ENCODE measurements at places on chromosomes 5 and 9. TPM values are rescaled to one million over a fixed set of nuclear protein-coding genes. Genes with fewer than 3 reads are reported as not detected.
A peak's percentile ranks its signal among the peaks of the same experiment; 100 is the strongest.

The NR5A1 gene
- not detected for total RNA-seq

The SELENOP gene
- 637 TPM for total RNA-seq

The UAP1L1 gene
- total RNA-seq: 14.9 TPM

The IL13 gene
- total RNA-seq: not detected

DNA sequence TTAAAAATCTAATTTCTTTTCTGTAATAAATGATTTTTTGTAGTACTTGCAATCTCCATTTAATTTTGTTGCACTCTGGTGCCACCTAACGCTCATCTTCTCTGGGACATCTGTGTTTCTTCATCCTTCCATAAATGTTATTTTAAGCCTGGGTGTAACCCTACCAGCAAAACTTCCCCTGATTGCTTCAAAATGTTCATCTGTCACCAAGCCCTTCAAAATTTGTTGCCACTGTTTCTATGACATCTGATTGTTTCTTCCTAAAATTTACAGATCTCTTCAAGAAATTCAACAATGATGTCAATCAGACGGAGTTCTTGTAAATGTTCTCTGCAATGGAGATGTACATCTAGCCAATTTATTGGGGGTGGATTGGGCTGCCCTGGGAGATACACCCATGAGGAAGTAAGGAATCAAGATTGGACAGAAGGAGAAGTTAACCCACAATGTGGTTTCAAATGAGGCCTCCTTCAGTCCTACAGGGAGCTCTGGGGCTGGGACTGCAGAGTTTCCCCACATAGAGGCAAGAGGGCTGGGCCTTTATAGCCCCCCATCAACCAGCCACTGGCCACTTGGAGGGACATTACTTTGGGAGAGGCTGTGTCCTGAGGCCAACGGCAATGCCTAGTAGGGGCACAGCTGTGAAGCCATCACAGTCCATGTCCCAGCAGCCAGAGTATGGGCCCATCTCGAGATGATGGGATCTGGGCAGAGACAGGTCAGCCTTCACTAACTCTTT is 23.3 kb downstream of the MCTP1 start:
- peak; percentile 8 for DNase-seq
- no peaks in the 10 kb centered on the region for H3K4me1 ChIP-seq
- H3K4me3 ChIP-seq: no peak overlapping the region

GRCh38 chr5:56494300-56494731 is 261.2 kb upstream of the ANKRD55 start:
- peak overlapping the region; percentile 67 for H3K27ac ChIP-seq
- no peak overlapping the region for H3K4me3 ChIP-seq
- H3K36me3 ChIP-seq: no peaks in the 10 kb centered on the region

DNA sequence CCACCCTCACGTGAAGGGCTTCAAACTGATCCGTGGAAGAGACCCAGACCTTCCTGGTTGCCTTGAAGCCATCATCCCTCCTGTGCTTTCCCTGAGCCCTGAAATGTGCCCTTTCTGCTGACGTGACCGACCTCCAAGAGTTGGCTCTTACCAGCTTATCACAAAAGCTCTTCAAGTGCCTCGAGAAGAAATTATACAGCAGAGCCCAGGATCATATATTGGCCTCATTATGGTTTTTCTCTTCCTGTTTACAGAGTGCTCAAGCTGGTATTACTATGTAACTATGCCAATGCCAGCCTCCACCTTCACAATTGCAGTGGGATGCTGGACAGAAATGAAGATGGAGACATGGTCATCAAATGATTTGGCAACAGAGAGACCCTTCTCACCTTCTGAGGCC is 66.0 kb downstream of the AOPEP start:
- peaks cover 23% of the 10 kb centered on the region for H3K4me1 ChIP-seq
- no peaks in the 10 kb centered on the region for H3K27me3 ChIP-seq
- no peak overlapping the region for H3K27ac ChIP-seq
- no peaks in the 10 kb centered on the region for H3K36me3 ChIP-seq

GRCh38 chr5:17277907-17278306 is 60.5 kb downstream of the BASP1 start:
- no peaks in the 10 kb centered on the region for H3K36me3 ChIP-seq
- H3K27ac ChIP-seq: no peak overlapping the region
- no peak overlapping the region for H3K4me3 ChIP-seq
- no peaks in the 10 kb centered on the region for H3K4me1 ChIP-seq

The PCDHB7 gene
- total RNA-seq: 2.3 TPM

DNA sequence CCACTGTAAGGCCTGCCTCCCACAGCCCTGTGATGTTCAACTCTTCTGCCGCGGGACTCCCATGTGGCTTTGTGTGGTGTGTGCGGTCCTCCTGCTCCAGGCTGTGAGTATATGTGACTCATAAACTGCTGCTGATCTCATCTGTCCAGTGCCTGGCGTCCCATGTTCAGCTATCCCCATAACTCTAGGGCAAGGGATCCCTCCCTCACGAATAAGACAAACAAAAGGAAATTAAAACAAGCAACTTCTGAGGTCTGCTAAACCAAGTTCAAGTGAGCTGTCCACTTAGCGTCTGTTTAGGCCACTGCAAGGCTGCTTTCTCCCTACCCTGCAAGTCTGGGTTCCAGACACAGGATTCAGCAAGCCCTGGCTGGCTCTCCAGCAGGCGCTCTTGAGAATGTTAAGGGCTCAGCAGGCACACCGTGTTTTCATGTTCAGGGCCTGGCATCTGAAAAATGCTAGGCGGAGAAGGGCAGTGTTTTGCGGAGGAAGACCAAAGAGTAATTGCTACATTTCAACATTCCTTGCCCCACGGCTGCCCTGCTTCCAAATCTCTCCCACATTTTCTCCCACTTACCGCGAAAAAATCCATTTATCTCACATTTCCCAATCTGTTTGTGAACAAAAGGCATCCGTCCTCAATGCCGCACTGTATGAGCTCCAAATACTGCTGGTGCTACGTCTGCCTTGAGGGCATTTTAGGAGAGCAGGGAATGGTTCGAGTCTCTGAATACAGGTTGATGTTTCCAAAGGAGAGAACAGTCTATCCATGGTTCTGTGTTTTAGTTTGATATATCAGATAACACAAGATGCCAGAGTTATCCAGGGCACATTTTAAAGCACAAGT is 280.2 kb downstream of the SEMA5A start:
- no peak overlapping the region for H3K4me3 ChIP-seq
- H3K4me1 ChIP-seq: no peaks in the 10 kb centered on the region
- DNase-seq: peak; percentile 79
- no peaks in the 10 kb centered on the region for H3K27me3 ChIP-seq

The COL23A1 gene
- total RNA-seq: 76.6 TPM

DNA sequence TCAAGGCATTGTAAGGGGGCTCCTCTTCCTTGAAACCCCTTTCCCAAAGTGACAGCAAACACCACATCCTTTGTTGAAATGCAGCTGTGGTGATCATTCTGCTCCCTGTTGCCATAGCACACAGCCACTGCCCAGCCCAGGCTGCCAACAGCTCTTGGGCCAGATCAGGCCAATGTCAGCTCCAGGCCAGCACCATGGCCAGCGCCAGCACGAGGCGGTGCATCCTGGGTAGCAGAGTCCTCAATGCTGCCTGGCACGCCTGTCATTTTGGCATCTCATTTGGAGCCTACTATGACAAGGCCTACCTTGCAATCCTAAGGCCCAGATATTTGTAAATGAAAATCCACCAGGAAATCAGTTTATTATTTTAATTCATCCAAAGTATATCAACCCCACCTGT is 390.6 kb downstream of the DNAH5 start:
- H3K27me3 ChIP-seq: no peaks in the 10 kb centered on the region
- no peak overlapping the region for H3K4me3 ChIP-seq
- H3K27ac ChIP-seq: no peak overlapping the region

- H3K36me3 ChIP-seq: no peaks in the 10 kb centered on the region
- peak; percentile 49 for DNase-seq
- no peaks in the 10 kb centered on the region for H3K27me3 ChIP-seq
- peaks cover 23% of the 10 kb centered on the region for H3K4me1 ChIP-seq
Observed at GRCh38 chr5:139392678-139393496, 2.0 kb downstream of the PROB1 start.

DNA sequence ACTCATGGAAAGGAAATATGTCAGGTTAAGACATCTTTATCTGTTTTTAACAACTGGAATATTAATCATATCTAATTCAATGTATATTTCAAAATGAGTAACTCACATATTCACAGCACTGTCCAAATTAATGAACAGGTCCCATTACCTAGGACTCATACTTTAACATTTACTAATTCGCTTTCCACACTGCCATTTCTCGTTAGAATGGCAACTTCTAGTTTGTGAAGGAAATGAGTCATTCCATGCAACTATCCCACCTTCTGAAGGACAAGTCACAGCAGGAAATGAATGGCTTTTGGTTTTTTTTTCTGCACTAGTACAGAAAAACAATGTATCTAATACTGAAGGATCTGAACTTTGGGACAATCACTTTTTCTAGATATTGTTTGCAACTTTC is 24.6 kb upstream of the IFNK start:
- H3K4me3 ChIP-seq: no peak overlapping the region
- no peaks in the 10 kb centered on the region for H3K27me3 ChIP-seq
- DNase-seq: no peak

GRCh38 chr9:128702949-128703615 is 779 bp downstream of the PKN3 start:
- H3K36me3 ChIP-seq: no peaks in the 10 kb centered on the region
- H3K27ac ChIP-seq: peak overlapping the region; percentile 78
- peak; percentile 42 for DNase-seq
- peak overlapping the region; percentile 83 for H3K4me3 ChIP-seq
- H3K27me3 ChIP-seq: no peaks in the 10 kb centered on the region
- peaks cover 9% of the 10 kb centered on the region for H3K4me1 ChIP-seq

The NFIB gene
- 141 TPM for total RNA-seq

DNA sequence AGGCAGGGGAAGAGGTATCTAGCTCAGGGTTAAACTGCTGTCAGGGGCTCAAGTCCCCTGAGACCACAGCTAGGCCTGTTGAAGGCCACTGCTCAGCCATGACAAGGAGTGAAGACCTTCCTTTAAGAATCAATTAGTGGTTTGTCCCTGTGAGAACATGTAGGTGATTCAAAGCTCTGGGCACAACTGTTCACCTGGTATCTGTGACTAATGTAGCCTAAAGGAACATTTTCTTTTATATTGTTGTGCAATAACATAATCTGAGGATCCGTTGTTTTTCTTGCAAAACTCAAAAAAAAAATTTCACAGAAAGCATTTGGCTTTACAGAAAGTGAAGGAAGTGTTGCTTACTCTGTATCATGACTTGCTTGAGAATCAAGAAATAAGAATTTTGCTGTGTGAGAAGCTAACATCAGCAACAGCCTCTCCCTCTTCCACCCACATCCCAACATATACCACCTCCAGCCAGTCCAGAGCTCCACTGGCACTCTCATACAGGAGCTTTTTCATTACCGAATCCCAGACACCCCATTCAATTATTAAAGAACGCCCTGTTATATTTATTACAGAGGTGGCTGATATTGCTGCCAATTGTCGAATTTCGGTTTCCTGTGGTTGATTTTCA is 807.0 kb downstream of the TLE4 start:
- H3K4me1 ChIP-seq: no peaks in the 10 kb centered on the region
- no peak for DNase-seq
- H3K36me3 ChIP-seq: no peaks in the 10 kb centered on the region
- no peak overlapping the region for H3K27ac ChIP-seq
- H3K4me3 ChIP-seq: no peak overlapping the region

DNA sequence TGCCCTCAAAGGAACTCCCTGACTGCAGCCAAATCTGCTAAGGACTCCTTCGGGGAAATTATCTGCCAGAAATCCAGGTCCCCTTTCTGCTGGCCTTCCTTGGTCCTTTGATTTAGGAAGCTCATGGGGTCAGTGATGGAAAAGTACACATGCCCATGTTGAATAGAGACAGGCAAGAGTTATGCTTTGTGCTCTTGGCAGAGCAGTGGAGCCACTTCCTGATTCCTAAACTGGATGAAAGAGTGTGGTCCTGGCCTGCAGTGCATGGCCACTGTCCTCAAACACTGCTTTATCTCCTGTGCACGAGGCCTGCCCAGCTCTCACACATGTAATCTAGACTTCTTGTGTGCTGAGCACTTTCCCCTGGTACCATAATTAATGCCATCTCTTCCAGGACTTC is 2.0 kb upstream of the EBF1 start:
- peak overlapping the region; percentile 88 for H3K27ac ChIP-seq
- peaks cover 12% of the 10 kb centered on the region for H3K27me3 ChIP-seq
- no peak for DNase-seq
- no peak overlapping the region for H3K4me3 ChIP-seq

GRCh38 chr5:74664551-74664950 is 20.5 kb upstream of the HEXB start:
- no peak for DNase-seq
- H3K27ac ChIP-seq: no peak overlapping the region

The SMIM27 gene
- 14.7 TPM for total RNA-seq

DNA sequence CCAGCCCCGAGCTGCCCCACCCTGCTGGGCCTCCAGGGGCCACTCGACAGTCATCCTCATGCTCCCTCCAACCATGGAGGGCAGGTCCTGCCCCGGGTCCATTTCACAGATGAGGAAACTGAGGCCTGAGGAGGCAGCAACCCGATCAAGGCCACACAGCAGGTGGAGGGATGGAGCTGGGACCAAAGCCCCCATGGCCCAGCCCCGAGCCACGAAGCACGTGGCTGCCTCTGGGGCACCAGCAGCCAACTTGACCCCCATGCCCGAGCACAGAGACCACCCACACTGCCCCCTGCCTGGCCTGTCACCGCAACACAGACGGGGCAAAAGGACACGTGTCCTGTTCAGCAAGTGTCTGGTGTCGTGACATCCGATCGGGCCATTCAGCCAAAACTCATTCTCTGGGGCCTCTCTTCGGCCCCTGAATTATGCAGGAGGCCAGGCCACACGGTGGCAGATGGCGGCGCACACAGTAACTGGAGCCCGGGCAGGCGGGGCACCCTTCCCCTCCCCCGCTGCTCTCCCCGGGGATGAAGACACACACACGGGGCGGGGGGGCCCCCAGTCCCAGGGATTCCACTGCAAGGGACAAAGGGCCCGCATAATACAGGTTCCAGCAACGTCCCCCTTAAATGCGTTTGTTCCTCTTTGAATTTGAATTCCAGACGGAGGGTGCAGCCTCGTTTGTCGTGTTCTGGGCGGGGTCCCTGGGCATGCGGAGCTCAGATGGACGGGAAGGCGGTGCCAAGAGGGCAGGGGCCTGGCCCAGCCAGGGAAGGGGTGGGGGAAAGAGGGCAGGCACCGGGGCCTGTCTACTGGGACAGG is 29.4 kb upstream of the TMEM250 start:
- DNase-seq: no peak
- H3K27me3 ChIP-seq: no peaks in the 10 kb centered on the region
- no peaks in the 10 kb centered on the region for H3K36me3 ChIP-seq

- no peak overlapping the region for H3K27ac ChIP-seq
- DNase-seq: no peak
- no peaks in the 10 kb centered on the region for H3K4me1 ChIP-seq
- no peaks in the 10 kb centered on the region for H3K27me3 ChIP-seq
Observed at GRCh38 chr5:165579911-165580310, 2074.5 kb downstream of the MAT2B start.
